ENCODE measurements at places on chromosomes 2 and 18.

DNA sequence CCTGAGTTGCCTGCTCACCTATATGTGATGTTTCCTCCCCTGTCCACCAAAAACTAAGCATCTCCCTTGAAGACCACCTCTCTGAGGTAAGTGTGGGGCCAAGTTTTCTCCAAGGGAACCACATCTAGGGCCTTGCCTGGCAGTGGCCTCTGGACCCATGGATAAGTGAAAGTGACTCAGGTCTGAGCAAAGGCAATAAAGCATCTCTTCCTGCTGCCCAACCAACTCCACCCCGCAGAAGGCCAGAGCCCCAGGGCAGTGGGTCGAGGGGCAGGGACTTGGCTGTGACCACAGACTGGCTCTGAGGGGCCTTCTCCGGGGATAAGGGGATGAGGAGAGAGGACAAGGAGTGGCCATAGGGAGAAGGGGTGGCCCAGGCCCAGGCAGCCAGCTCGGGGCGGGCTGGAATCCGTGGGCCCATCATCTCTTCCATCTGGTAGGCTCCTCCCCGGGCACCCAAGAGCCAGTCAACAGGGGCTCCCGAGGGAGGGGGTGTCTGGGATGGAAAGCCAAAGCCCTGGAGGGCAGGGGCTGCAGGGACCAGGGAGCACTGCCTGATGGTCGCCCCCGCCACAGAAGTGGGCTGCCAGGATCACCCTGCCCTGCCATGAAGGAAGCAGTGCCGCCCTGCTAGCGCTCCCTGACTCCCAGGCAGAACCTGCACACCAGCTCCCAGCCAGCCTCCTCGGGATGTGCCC is 33.4 kb downstream of the EMX1 start:
- DNase-seq: no peak

GRCh38 chr2:219446101-219446504 is 11.5 kb downstream of the SPEG start:
- peak; percentile 87 for DNase-seq

DNA sequence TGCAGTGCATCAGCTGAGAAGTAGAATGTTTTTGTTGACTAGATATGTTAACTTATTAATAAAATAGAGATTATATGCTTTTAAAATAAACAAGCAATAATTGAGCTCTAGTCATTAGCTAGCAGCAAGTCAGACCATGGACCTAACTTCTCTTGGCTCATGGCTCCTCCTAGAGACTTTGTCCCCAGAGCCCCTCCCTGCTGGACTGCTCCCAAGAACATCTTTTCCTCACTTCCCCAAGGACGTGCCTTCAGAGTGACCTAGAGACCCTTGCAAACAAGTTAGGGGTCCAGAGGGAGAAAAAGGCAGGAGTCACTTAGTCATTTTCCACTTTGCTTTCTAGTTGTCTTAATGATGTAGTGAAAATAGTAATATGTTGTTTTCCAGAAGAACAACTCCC is 312.5 kb upstream of the NRP2 start:
- DNase-seq: no peak

GRCh38 chr2:201517094-201517493 is 65.6 kb downstream of the STRADB start:
- DNase-seq: no peak

DNA sequence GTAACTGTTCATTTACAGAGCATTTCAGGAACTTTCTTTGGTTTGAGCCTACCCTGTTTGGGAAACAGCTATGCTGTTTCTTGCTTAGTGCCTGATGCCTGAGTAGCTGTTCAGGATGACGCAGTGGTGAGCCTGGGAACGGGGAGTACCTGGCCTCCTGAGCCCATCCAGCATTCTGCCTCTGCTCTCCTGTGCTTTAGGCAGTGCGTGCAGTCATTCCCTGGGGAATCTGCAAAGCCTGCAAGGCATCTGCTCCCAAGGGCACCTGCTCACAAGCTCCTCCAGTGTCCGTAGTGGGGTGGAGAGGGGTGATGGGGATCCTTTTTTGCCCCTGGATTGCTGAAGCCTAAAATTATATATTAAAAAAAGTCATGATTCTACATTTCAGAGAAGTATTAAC is 68.8 kb downstream of the RAPGEF4 start:
- no peak for DNase-seq

GRCh38 chr2:28678944-28679343 is 72.7 kb upstream of the PPP1CB start:
- DNase-seq: no peak

DNA sequence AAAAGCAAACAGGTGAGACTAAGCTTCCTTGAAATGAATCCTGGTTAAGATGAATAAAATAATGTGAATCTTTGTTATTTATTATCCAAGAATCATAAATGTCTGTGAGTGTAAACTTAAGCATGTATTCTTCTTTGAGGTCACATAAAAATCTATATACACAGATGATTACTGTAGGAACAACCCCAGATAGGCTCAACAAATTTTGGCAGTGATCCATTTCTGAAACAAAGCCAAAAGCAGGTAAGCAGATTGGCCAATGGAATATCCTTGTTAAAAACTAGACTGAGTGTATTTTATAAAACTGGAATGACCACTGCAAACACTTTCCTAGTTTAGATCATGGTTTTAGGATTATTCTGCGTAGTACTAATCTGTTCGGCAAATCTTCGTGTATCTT is 11.3 kb downstream of the SCYGR5 start:
- no peak for DNase-seq

DNA sequence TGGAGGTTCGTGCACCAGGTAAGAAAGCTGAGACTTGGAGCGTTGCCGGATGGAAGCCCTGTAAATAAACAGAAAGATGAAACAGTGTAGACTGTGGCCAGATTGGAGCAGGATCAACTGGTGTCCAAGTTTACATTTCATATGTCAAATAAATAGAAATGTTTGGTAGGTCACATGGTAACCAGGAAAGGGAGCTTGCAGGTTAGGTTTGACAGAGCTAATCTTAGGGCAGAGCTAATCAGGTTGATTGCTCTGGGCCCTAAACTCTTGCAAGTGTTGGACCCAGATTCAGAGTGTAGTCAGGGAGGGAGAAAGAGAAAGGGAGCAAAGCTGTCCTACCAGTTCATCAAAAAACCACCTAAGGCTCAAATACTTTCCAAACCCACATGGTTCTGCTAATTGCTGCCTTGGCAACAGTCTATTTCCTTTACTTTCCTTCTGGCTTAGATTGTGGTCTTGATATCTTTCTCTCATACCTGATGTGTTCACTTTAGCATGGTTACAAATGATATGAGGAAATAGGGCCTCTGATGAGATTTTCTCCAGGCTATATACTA is 63.2 kb downstream of the G6PC2 start:
- peak; percentile 19 for DNase-seq

DNA sequence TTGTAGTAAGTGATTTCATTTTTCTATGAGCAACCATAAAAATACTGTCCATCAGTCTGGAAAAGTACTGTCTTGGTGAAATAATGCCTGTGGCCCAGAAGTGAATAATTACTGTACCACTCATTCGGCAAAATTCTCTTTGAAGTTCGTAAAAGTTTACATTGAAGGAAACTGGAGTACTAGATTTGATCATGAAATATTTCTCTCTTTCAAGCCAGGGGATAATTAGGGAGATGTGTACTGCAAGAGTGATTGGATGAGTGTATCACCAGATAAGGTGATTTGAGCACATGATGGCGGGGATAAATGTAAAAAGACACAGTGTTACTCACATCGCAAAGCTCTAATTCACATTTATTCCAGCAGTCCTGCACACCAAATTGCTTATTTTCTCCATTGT is 883.2 kb upstream of the PIK3C3 start:
- DNase-seq: no peak

GRCh38 chr2:181858600-181858999 is 32.9 kb upstream of the ITPRID2 start:
- no peak for DNase-seq

- peak; percentile 50 for DNase-seq
Observed at GRCh38 chr2:175180701-175181103, 808 bp downstream of the ATP5MC3 start.

DNA sequence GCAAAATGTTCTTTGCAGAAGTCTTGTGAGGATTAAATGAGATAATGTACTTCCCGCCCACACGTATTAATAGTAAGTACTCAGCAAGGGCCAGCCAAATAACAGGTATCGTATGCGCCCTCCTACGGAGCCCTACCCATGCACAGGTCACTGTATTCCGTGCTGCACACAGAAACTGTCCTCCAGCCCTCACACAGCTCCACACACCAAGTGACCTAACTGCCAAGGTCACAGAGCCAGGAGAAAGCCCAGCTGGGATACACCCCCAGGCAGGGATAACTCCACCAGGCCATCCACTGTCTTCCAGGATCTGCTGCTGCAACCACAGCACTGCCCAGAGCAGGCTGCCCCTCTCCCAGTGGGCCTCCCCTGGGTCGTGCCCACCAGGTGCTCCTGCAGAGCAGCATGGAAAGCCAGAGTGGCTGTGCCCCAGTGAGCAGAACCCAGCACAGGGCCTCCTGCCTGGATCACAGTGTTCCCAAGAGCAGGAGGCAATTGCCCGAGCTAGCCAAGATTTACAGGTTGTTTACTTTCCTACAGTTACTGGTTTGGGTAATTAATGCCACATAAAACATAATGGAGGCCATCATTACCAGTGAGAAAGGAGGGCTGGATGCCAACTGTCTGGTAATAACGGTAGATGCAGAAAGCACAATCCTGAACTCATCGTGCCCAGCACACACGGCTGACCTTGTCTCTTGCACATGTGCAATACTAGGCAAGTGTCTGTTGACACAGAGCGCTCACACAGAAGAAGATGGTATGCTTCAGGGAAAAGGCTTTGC is 24.4 kb downstream of the TFCP2L1 start:
- no peak for DNase-seq

- DNase-seq: peak; percentile 37
Observed at GRCh38 chr2:109128616-109129355, at the start of gene SH3RF3. TSS of gene SH3RF3 (plus strand) at chr2:109129205.

GRCh38 chr2:175195012-175195411 is 13.5 kb upstream of the ATP5MC3 start:
- no peak for DNase-seq

- DNase-seq: no peak
Observed at GRCh38 chr2:164054651-164055050, 318.8 kb upstream of the FIGN start.

- peak; percentile 42 for DNase-seq
Observed at GRCh38 chr18:2402084-2402483, 169.2 kb downstream of the METTL4 start.

- DNase-seq: peak; percentile 5
Observed at GRCh38 chr2:10534514-10535250, 86.6 kb upstream of the ODC1 start.

GRCh38 chr2:23600346-23600745 is 215.4 kb downstream of the KLHL29 start:
- no peak for DNase-seq

- peak; percentile 45 for DNase-seq
Observed at GRCh38 chr18:12657684-12658425, at the start of gene SPIRE1. TSS of gene SPIRE1 (minus strand) at chr18:12658107. CDS start at chr18:12657866, 241 bp downstream.

- DNase-seq: no peak
Observed at GRCh38 chr2:54609241-54609640, 114.2 kb upstream of the EML6 start.

GRCh38 chr18:12839057-12839525 is 44.9 kb downstream of the PTPN2 start:
- no peak for DNase-seq

- no peak for DNase-seq
Observed at GRCh38 chr2:219087361-219087760, 26.6 kb upstream of the IHH start.

DNA sequence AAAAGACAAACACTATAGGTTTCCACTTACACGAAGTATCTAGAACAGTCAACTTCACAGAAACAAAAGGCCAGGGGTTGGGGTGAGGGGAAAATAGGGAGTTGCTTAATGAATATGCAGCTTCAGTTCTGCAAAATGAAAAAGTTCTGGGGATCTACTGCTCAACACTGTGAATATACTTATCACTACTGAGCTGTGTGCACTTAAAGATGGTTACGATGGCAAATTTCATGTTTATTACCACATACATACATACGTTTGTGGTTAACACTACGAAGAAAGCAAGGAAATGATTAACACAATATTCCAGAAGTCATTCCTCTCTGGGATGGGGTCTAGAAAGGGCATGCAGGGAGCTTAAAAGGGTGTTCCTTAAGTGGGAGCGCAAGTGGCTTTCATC is 19.3 kb downstream of the MBOAT2 start:
- peak; percentile 32 for DNase-seq

- DNase-seq: peak; percentile 11
Observed at GRCh38 chr2:182068811-182069210, 83.2 kb downstream of the PPP1R1C start.

GRCh38 chr18:25174324-25174723 is 177.6 kb downstream of the ZNF521 start:
- no peak for DNase-seq

- no peak for DNase-seq
Observed at GRCh38 chr2:70095720-70096670, 8.7 kb downstream of the PCBP1 start.

DNA sequence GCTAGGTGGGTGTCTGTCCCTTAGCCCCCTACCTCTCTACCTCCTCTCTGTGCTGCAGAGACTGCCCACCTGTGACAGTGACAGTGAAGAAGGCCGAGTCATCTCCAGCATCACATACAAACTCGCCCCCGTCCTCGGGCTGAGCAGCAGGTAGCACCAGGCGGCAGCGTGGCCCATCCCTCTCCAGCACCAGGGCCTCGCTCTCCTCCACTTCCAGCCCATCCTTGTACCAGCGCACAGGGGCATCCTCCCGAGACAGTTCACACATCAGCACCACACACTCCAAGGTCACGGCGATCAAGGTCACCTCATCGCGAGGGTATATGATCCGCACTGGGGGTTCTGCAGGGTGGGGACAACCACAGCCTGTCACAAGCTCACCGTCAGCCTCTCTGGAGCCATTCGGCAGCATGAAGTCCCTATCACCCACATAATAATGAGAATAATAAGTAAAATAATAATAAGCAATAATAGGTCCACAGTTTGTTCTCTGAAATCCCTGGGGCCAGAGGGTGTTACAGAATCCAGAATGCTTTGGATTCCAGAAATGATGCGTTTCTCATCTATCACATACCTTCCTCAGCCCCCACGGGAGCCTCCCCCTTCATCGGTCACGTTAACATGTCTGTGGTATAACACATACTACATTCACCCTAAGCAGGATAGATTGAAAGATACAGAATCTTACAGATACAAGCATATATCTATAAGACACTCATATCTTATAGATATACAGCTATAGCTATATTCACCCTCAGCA is 12.0 kb downstream of the OBSL1 start:
- DNase-seq: peak; percentile 52

GRCh38 chr2:195543902-195544894 is 112.8 kb upstream of the SLC39A10 start:
- DNase-seq: peak; percentile 84

- peak; percentile 84 for DNase-seq
Observed at GRCh38 chr2:145595296-145595695, 1075.4 kb upstream of the ZEB2 start.

- DNase-seq: no peak
Observed at GRCh38 chr2:241678307-241678706, 8.3 kb downstream of the DTYMK start.

DNA sequence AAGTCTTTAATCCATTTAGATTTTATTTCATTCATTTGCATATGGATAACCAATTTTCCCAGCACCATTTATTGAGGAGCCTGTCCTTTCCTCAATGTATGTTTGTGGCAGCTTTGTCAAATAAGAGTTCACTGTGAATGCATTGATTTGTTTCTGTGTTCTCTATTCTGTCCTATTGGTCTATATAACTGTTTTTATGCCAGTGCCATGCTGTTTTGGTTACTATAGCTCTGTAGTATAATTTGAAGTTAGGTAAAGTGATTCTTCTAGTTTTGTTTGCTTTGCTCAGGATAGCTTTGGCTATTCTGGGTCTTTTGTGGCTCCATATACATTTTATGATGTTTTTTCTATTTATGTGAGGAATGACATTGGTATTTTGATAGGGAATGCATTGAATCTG is 7.4 kb downstream of the MYO3B start:
- DNase-seq: no peak
